ENCODE measurements at places on chromosomes 3 and 15.

DNA sequence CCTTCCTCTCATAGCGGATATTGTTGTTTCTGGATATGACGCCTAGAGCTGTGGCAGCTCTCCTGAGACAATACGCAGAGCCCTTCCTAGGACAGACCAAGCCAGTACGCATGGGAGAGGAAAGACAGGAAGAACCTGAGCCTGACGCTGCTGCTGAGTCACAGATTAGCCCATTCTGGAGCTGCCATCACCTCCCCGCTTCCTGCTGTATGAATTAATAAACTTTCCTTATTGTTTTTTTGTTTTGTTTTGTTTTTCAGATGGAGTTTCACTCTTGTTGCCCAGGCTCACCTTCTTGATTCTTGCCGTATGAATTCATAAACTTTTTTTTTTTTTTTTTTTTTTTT is 67.0 kb downstream of the PPCDC start:
- DNase-seq = peak; percentile 74

GRCh38 chr3:19264424-19264823 is 116.1 kb downstream of the KCNH8 start:
- no peak for DNase-seq

- no peak for DNase-seq
Observed at GRCh38 chr3:55724821-55725220, 237.7 kb upstream of the WNT5A start.

DNA sequence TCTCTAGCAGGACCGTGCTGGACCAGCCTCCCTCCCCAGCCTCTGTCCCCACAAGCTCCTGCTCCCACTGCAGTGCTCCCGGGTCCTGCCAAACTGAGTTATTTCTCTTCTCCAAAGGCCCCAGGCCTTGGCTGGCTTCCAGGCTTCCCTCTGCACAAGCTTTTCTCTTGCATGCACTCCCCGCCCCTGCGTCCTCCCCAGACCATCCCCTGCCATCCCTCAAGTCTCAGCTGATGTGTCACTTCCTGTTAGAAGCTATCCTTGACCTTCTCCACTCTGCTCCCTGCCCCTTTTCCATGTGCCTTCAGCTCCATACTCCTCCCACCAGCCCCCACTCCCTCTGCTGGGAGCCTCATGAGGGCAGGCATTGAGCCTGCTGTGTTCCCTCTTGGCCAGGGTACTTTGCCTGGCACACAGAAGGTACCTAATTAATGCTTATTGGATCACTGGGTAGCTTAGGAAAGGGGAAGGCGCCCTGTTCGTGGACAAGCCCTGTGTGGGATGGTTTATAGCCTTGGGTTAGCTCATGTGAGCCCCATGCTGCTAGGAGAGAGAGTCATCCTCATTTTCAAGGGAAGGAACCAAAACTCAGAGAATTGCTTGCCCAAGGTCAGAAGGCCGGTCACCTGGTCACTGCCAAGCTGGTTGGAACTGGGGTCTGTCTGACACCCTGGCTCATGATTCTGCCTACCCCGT is 56.4 kb downstream of the FEM1B start:
- DNase-seq = peak; percentile 86

DNA sequence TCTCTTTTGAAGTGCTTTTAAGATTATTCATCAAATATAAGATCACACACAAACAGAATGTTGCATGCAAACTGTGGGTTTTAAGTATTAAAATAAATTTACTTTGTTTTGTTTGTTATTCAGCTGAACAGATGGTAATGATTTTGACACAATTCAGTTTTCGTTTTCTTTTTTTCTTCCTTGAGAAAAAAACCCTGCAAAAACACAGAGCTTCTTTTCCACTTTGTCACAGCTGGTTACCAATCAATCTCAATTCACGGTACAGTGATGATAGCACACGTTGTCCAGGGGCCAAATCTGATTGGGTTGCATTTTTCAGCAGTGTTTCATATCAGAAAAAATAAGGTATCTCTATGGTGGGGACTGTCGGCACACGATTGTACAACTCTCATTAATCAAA is 473.6 kb downstream of the ROBO2 start:
- DNase-seq = no peak

- DNase-seq = no peak
Observed at GRCh38 chr15:48477795-48478360, 146.6 kb downstream of the DUT start.

DNA sequence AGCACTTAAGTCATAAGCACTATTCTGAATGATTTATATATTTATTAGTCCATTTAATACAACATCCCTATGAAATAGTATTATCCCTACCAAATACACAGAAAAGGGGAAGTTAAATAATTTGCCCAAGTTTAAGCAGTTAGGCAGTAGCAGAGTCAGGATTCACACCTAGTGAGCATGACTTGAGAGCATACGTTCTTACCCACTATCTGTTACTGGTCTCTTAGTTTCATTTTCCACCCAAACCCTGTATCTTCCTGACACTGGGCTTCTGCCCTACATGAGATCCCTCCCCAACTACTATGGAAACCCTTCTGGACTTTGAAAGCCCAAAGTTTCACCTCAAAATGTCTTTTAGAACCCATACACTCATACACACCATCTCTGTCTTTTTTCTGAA is 4.4 kb upstream of the ATOSA start:
- no peak for DNase-seq

DNA sequence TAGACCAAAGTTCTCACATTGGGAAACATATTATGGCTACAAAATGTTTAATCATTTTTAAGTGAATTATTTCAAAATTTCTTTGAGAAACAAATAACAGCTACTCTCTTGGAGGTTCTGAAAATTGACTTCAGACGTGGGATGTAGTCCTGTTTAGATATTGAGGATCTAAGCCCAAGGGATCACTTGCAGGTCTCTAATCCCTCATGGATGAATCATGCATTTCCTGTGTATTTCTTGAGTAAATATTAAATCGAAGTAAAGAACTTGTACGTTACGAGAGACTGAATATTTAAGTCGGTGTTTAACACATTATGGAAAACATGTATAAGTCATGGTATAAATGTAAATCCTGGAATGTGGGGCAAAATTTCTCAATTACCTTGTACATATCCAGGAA is 119.8 kb downstream of the EPHA3 start:
- no peak for DNase-seq

DNA sequence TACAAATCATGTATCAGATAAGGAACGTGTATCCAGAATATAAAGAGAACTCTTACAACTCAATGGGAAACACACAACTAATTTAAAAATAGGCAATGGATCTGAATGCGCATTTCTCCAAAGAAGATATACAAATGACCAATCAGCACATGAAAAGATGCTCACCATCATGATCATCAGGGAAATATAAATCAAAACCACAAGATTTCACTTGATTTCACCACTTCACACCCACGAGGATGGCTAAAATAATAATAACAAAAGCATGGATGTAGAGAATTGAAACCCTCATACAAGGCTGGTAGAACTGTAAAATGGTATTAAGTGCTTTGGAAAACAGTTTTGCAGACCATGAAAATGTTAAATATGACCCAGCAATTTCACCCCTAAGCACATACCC is 26.7 kb upstream of the SLC12A8 start:
- no peak for DNase-seq

DNA sequence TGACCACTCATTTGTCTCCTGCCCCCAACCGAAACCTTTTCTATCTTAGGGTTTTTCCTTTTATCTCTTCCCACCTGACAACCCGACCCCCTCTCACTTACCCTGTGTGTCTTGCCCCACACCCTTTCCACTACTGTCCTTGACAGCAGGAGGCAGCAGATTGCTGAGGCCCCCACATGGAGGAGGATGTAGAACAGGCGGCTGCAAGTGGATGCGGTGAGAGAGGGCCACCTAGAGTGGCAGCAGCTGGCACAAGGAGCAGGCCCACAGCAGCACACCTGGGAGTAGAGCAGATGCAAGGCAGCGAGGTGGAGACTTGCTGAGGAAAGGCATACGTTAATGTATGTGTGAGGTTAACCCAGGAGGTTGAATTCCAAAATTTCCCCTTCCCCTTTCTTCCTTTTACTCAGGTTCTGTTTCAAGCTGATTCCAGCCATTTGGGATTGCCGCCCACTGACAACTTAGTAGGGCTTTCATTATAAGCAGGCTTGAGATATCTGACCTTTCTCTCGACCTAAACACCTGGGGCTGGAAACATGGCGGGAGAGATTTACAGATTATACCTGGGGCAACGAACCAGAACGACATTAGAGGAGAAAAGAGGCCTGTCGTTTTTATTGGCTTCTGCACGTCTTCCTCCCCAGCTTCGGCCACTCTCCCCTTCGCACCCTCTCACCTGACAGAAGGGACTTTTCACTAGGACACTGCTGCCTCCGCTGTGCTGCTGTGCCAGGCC is 643 bp downstream of the SERINC4 start:
- DNase-seq = no peak

DNA sequence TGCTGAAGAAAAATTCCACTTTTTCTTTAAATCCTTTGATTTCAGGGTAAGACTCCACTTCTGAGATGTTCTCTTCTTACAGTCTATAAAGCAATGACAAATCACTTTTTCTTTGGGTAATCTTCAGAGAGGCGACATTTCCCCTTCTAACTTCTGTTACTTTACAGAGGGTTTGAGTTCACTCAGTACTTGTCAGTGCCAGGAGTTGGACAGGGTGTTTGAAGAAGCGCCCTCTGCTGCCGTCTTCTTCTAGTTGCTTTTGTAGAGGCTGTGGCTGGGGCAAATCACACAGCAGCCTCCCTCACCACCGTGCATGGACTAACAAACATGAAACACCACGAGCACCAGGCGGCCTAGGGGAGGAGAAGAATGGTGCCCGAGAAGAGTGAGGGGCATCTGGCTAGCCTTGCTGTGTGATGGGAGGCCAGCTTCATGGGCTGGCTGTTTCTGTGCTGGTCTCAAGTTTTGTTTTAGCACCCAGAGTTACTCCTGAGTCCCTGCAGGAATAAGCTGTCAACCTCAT is at the start of gene CD80:
Gene CD80 (minus strand): TSS at position 174 of the 523 bp plus-strand sequence. CDS start 1,886 bp downstream, outside the sequence.
- DNase-seq = no peak

DNA sequence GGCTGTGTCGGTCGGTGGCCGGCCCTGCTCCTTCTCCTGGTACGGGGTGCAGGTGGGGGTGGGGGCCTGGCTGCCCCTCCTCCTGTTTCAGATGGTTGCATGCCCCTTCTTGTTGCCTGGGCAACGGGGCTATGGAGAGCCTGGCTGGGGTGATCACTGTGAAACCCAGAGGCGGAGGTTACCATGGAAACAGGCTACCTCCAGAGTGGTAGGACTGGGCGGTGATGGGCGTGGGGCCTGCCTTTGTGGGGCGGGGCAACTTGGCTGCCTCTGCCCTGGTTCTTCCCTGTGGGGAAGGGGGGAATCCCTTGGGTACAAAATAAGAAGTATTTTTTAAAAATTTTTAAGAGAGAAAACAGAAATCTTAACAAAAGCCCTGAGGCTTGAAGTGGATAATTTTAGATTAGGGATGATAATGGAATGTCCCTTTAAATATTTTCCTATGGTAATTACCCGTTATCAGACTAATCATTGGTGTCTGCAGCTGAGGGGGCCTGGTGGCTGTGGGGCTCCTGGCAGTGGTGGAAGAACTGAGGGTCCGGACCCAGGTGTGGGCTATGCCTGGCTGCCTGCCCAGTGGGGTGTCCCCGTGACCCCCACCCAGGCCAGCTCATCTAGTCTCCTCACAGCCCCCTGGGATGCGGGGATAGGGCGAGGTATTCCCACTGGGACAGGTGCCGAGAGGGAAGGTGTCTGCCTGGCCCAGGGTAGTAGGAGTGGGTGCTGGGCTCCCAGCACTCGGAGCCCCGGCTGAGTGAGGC is 32.5 kb downstream of the PLXNA1 start:
- DNase-seq = no peak

GRCh38 chr15:92159906-92160841 is 233.5 kb upstream of the ST8SIA2 start:
- no peak for DNase-seq

All from aorta (tissue), 5 donors.